ENCODE measurements at places on chromosomes 2 and 18. TPM values are rescaled to one million over a fixed set of nuclear protein-coding genes. Genes with fewer than 3 reads are reported as not detected.

- DNase-seq = no peak
Measured at GRCh38 chr2:225083276-225083675, 41.0 kb upstream of the DOCK10 start.

Gene CXCR1
- total RNA-seq = 5.3 TPM

Gene RGPD4
- total RNA-seq = 0.23 TPM

Gene SCYGR7
- not detected for total RNA-seq

Gene EML6
- 1.4 TPM for total RNA-seq

DNA sequence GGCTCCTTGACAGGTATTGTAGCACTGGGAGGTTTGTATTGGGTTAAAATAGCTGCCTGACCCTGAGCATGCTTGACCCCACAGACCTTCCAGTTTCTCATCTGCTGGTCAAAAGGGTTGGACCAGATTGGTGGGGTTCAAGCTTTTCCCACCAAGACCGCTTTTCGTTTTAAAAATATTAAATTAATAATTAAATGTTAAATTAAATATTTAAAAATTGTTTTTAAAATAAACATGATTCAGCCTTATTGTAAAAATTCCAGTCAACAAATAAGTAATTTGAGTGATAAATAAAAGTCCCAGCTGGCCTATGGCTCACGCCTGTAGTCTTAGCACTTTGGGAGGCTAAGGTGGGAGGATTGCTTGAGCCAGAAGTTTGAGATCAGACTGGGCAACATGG, 36.6 kb upstream of the MCFD2 start:
- no peak for DNase-seq

GRCh38 chr18:66553824-66554223, 50.1 kb downstream of the CDH19 start:
- no peak for DNase-seq

Gene NCL
- total RNA-seq = 309 TPM

Gene UGT1A5
- not detected for total RNA-seq

Gene NTSR2
- total RNA-seq = not detected

DNA sequence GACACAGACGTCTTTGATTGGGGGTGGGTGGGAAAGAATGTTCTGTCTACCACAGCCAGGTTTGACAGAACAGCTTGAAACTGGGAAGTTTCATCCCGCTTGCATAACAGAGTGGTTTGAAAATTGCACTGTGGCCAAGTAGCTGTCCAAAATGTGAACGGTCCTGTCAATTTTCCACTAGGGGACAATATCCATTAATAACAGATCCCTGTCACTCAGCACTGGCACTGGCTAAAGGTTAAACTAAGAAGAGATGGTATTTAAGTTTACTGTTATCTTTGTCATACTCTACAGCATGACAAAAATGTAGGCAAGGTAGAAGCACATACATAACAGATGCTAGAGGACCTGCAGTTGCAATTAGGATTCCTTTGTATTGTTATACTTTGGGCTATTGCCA, 55.6 kb upstream of the ACMSD start:
- DNase-seq = no peak
